ENCODE measurements at places on chromosomes 2 and 18. TPM values are rescaled to one million over a fixed set of nuclear protein-coding genes. Genes with fewer than 3 reads are reported as not detected.

- no peaks in the 10 kb centered on the region for H3K4me1 ChIP-seq
- no peak overlapping the region for H3K4me3 ChIP-seq
- H3K27me3 ChIP-seq = no peaks in the 10 kb centered on the region
These were observed 54.5 kb downstream of the PLEKHM3 start for GRCh38 chr2:207970826-207971180.

DNA sequence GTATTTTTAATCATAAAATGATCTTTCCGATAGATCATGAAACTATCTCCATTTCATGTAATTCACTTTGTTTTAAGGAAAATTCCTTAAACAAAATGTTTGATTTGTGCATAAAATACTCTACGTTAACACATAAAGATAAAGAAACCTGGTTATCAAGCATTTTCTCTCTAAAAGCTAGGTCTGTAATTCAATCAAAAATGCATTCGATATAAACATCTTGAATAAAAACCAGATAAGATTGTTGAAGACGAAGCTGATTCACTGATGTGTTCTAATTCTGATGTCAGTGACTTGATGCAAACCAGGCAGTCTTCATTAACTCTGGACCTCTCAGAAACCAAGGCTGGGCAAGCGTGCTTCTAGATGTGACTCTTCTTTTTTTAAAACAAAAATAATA is 245.2 kb downstream of the CTNNA2 start:
- no peaks in the 10 kb centered on the region for H3K27me3 ChIP-seq
- H3K36me3 ChIP-seq = no peaks in the 10 kb centered on the region
- no peaks in the 10 kb centered on the region for H3K4me1 ChIP-seq
- H3K27ac ChIP-seq = no peak overlapping the region
- no peak overlapping the region for H3K4me3 ChIP-seq
- DNase-seq = no peak

GRCh38 chr2:95269036-95269680 is 5.1 kb upstream of the PROM2 start:
- no peak for DNase-seq
- peaks cover 2% of the 10 kb centered on the region for H3K27me3 ChIP-seq
- no peaks in the 10 kb centered on the region for H3K36me3 ChIP-seq
- H3K4me3 ChIP-seq = no peak overlapping the region
- no peak overlapping the region for H3K27ac ChIP-seq
- H3K4me1 ChIP-seq = no peaks in the 10 kb centered on the region

TCF7L1 gene
- total RNA-seq = 0.72 TPM

ADAM23 gene
- 3.9 TPM for total RNA-seq

DSC3 gene
- under 0.01 TPM for total RNA-seq

All from IMR-90 (cell line).